ENCODE measurements at places on chromosomes 1 and 21.

DNA sequence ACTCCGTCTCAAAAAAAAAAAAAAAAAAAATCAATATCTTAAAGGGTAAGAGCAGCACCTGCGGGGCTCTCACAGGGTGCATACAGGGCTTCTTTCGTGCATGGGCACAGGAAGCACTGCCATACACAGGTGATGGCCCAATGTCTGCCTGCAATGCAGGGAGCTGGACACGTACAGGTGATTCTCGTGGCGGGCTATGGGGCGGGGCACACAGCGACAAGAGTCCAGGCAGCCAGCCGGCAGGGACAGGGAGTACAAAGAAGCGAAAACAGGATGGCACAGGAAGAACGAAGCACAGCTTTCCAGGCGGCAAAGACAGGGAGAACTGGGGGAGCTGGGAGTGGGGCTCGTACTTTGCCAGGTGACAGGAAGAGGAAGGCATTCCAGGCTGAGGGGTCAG, 1.6 kb downstream of the KIF17 start:
- DNase-seq = no peak

DNA sequence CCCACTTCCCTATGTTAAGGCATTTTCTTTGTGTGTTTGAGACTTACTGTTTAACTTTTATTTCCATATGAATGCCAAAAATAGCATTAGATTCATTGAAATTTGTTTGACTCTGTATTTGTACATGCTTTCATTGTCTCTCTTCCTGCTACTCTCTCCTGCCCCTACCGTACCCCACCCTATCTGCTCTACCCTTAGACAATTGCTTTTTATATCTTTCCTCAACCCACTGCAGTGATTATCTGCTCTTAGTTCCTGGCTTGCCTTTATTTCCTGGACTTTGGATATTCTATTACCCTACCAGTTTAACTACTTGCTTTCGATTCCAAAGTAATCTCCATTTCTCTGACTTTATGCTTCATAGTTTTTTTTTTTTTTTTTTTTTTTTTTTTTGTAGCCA, 10.5 kb downstream of the RAVER2 start:
- no peak for DNase-seq

- DNase-seq = no peak
Observed at GRCh38 chr21:33171616-33172169, 58.0 kb upstream of the IFNAR2 start.

GRCh38 chr1:155944444-155944799, 3.0 kb downstream of the RXFP4 start:
- DNase-seq = no peak

DNA sequence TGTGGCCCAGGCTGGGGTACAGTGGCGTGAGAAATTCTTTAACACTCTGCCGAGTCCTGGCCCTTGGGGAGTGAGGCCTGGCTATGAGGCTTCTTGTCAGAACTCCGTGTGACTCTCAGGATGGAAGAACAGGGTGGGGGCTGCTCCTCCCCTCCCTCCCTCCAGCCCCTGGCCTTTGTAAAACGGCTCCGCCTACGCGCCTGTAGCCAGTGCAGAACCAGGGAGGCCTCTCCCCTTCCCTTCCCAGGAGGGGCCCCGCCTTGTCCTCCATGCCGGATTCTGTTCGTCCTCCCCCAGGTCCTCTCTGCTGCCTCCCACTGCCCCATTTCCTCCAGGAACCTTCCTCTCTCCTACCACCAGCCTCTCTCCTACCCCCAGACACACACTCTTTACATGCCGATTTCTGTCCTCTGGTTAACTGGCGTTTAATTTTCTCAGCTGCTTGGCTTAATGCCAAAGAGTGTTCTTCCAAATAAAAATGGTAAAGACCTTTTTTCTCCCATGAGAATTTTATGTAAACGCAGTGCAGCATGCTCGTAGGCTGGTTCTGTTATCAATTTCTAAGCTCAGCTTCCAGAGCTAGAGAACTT, 21.0 kb downstream of the PDE9A start:
- no peak for DNase-seq

GRCh38 chr1:230977761-230978490, 735 bp downstream of the TTC13 start:
- no peak for DNase-seq

- no peak for DNase-seq
Observed at GRCh38 chr21:39108291-39109162, 74.7 kb downstream of the PSMG1 start.

DNA sequence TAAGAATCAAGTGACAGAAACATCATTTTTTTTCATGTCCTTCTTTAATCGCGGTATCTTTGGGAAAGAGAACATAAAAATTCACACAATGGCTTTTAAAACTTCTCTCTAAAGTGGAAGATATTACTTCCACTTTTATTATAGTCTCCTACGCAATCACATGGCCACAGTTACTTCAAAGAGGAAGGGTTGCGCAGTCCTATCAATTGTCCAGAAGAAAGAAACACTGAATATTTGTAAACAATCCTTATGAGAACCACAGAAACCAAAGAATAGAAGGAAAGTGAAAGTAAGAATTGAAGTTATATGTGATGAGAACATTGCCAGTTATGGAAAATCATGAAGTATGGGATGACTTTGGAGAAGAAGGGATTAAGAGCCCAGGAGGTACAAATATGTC, 32.6 kb downstream of the CFH start:
- no peak for DNase-seq

DNA sequence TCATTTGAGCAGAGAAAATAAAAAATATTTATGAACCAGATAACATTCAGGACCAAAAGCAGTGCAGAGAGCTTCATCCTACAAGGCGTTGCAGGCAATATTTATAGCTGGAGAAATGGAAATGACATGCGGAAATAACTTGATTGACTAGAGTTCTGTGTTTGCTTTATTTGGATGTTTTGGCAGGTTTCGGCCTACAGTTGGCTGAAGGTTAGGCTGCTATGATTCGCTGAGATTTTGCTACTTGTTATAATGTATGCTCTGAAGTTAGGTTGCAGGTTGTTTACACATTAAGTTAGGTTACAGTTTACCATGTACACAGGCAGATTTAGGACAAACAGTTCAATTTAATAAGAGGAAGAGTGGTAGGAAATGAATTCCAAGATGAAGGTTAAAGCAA, 632 bp upstream of the OR13G1 start:
- DNase-seq = no peak

GRCh38 chr1:119326251-119326650, 42.3 kb upstream of the HAO2 start:
- no peak for DNase-seq

DNA sequence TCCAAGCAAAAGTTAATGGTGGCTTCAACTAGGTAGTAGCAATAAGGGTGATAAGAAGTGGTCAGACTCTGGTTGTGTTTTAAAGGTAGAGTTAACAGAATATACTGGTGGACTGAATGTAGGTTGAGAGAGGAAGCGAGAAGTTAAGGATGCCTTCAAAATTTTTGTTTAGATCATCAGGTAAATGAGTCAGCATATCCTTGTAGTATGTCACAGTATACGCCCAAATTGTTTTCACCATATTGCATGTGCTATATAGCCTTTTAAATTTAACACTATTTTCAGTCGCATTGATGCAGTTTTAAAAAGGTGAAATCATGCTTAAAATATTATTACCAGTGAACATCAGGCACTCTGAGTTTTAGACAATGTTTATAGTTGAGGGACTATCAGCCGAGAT, 74.6 kb downstream of the RBM11 start:
- no peak for DNase-seq

DNA sequence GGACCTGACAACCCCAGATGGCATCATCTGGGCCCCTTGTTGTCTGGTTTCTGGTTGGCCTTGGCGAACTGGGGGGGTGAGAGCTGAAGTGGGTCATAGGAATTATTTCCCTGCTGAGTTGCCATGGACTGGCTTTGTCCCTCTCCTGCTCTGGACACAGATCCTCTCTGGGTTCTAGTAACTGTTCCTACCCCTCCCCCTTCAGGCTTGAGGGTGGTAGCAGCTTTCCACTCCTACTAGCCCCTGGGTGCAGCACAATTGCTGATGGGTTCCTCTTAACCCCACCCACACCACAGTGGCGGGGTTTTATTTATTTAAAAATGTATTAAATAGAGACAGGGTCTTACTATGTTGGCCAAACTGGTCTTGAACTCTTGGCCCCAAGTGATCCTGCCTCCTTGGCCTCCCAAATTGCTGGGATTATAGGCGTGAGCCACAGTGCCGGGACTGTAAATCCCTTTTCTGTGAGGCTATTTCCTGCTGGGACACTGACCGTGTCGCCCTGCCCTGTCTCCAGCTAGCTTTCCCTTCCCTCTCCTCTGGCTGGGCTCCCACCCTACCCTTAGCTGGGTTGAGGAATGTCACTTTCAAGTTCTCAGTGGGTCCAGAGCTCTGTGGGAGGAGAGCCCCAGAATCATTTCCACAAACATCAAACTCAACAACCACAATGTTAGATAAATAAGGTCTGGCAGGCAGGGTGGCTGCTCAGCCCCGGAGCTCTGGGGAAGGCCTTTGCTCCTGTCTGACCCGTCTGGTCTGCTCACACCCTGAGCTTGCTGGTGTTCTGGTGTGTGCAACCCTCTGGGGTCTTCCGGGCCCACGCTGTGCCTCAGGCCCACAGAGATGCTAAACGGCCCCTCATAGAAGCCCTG, 112.7 kb upstream of the WNT4 start:
- no peak for DNase-seq

- no peak for DNase-seq
Observed at GRCh38 chr1:2314803-2315673, 76.3 kb downstream of the MORN1 start.
